CD4-positive, alpha-beta T cell treated with Interferon alpha-2 for 1 hour (primary cell): ENCODE measurements at places on chromosomes 11 and 22.

- no peak for DNase-seq
Observed at GRCh38 chr11:106202935-106203620, 125.6 kb downstream of the AASDHPPT start.

DNA sequence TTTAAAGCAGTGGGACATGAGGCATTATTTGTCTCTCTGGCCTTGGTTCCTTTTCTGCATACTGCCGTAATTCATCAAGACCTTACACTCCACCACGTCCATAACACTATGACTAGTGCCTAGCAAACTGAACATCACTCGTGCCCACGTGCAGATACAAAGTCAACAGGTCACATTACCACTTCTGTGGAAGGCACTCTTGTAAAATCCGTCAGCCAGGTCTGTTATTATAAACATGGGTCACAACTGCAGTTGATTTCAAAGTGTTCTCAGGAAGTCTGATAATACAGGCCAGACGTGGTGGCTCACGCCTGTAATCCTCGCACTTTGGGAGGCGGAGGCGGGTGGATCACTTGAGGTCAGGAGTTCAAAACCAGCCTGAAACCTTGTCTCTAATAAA lies 14.1 kb downstream of the VSIG10L2 start:
- no peak for DNase-seq

DNA sequence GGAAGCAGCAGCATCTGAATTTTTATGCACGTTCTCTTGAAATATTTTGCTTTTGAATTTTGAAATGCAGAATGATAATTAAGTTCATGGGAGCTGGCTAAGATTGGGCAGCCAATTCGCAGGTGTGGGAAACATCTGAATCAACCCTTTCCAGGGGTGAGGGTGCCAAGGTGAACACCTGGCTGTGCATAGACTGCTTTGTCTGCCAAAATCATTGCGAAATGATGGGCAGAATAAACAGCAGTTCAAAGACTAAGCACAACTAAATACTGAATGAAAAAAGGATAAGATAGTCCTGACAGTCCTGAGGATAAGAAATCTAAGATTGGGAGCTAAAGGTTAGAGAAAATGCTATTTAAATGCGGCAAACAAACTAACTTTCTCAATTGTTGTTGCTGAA lies 813.3 kb upstream of the RAG2 start:
- no peak for DNase-seq

- DNase-seq, result no peak
Observed at GRCh38 chr11:11977206-11977938, 31.1 kb downstream of the DKK3 start.

DNA sequence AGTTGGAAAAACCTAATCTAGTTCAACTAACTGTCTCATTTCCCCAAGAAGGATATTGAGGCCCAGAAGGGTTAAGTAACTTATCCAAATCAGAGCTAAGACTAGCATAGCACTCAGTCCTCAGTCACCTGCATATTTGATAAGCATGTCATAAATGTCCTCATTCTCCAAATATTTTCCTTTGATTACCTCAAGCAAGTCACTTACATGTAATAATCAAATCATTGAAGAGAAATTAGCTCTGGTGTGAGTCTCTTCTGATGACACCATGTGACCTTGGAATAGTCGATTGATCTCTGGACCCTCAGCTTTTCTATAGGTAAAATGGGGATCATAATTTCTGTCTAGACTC lies 48.8 kb upstream of the PICALM start:
- no peak for DNase-seq

- no peak for DNase-seq
Observed at GRCh38 chr11:42465623-42466022, 846.2 kb upstream of the API5 start.
